Stimulated activated CD8-positive, alpha-beta memory T cell treated with anti-CD3 and anti-CD28 coated beads, Interleukin-4, amount 100 ng/mL, for 4 hours (primary cell): ENCODE measurements at places on chromosomes 4 and X.

- DNase-seq: no peak
These were observed 1.4 kb downstream of the EDNRA start for GRCh38 chr4:147482281-147482680.

- DNase-seq: no peak
These were observed at the start of gene SMR3B for GRCh38 chr4:70382691-70383181. SMR3B (plus strand) TSS chr4:70383131; CDS start chr4:70384511, 1,380 bp downstream.

DNA sequence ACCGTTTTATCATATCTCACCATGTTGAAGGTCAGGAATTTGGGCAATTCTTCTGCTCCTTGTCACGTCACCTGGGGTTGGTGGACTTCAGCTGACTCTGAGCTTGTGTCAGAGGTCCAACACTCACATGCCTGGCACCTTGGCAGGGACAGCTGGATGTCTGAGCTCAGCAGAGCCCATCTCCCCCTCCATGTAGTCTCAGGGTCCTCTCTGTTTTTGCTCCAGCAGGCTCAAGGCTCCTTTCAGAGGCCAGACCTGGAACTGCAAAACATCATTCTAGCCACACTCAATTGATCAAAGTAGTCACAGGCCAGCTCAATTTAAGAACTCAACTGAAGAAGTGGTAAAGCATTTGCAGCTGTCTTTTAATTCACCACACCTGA lies 45.4 kb downstream of the EDNRA start:
- DNase-seq: no peak

DNA sequence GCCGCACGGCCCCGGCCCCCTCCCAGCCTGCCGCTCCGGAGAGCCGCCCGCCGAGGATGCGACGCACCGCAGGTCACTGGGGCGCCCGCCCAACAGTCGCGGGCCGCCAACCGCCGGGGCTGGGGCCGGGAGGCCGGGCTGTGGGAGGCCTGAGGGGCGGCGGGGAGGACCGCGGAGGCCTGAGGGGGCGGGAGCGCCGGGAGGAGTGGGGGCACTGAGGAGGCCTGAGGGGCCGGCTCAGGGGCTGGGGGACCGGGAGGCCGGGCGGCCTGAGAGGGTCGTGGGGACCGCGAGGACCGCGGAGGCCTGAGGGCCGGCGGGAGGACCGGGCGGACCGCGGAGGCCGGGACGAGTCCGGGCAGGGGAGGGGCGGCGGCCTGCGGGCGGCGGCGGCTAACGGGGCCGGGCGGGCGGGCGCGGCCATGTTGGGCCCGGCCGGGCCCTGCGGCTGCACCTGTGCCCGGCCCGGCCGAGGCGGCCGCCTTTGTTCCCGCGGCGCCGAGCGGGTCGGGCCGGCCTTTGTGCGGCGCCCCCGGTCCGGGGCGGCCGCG lies 353 bp downstream of the NSD2 start:
- no peak for DNase-seq

- peak; percentile 12 for DNase-seq
These were observed at the start of gene EDA for GRCh38 chrX:69615779-69616456. EDA (plus strand) TSS chrX:69616113.

GRCh38 chr4:14434483-14434882 lies 567.8 kb upstream of the CPEB2 start:
- no peak for DNase-seq

DNA sequence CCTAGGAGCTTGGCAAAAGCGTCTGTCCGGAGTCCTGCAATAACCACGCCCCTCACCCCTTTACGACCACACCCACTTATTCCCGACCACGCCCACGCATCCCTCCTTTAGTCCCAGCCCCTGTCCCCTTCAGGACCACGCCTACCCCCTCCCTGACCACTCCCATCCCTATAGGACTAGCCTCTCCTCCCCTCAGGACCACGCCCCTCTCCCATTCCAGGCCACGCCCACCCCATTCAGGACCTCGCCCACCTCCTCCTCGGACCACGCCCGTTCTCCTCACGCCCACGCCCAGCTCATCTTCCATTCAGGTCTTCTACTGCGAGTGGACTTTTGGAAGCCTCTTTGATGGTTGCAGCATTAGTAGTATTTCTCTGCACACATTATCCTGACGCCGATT lies 131.2 kb upstream of the STX18 start:
- no peak for DNase-seq
